ENCODE measurements at places on chromosomes 7 and 10.
A peak's percentile ranks its signal among the peaks of the same experiment; 100 is the strongest.

DNA sequence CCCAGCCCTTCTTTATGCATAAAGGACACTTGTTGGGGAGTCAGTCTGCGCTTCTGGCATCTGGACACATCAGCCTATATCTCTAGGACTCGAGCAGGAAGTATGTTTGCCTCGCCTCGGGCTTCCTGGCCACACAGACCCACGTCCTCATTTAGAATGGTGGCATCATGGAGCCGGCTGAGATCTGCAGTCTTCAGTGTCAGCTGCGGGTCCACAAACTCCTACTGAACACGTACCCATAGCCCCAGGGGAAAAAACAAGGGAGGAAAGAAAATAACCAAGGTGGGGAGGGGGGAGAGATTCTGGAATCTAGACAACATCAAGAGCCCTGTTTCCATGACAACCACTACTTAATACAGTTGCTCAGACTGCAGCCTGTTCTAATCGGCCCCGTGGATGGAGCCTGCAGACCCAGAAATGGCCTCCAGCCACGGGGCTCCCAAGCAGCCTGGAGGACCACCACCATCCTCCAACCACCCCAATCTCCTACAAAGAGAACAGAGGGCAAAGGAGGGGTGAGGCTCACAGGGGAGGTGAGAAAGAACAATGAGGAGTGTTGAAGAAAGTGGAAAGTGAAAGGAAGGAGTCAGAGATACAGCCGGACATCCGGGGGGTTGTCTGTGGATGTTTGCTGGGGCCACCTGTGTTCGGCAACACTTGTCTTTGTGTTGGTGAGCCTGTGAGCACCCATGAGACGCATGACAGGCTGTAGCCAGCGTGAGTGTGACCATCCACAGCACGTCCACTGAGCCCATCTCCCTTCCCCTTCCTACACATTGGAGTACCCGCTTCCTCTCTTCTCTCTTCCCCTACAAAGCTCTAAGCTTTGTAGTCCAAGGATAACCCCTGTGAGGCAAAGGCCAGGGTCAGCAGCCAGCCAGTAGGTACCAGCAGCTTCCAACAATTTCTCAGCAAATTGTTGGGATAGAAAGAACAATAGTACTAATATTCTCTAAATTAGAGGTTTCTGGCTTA is 141.0 kb downstream of the PLXNA4 start:
- DNase-seq = no peak

DNA sequence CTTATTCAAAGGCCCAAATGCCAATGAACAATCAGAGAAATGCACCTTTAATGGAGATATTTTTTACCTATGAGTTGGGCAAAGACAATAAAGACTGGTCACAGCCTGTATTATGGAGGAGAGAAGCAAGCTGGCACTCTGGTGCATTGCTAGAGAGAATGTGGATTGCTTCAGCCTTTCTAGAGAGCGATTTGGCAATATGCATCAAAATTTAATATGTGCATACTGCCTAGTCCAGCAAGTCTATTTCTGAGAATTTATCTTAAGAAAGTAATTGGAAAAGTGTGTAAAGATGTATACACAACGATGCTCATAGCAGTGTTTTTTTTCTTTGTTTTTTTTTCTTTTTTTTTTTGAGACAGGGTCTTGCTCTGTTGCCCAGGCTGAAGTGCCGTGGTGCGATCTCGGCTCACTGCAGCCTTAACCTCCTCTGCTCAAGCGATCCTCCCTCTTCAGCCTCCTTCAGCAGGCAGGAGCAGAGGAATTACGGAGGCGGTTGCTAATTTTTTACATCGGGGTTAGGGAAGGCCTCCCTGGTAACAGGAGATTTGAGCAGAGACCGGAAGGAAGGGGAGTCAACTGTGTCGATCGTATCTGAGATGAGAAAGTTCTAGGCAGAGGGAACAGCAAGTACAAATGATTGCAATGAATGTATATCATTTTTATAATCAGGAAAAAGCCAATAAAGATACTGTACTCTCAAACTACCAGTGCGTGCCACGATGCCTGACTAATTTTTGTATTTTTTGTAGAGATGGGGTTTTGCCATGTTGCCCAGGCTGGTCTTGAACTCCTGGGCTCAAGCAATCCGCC is 16.4 kb downstream of the KIAA1549 start:
- DNase-seq = no peak

DNA sequence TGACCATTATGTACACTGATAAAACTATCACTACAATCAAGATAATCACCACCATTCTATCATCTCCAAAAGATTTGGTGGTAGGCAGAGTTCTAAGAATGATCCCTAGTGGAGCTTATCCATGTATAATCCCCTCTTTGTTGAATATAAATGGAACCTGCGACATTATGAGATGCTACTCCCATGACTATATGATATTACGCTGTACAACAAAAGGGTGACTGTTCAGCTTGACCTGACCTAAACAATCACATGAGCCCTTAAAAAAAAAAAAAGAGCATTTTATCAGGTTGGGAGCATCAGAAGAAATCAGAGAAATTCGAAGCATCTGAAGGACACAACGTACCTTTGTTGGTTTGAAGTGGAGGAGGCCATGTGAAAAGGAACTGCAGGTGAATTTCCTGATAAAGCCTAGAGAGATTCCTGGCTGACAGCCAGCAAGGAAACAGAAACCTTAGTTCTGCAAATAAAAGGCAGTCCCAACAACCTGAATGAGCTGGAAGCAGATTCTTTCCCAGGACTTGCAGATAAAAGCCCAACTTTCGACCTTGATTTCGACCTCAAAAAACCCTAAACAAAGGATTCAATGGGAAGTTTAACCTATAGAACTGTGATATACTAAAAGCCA is 270.7 kb downstream of the ADRA2A start:
- no peak for DNase-seq

DNA sequence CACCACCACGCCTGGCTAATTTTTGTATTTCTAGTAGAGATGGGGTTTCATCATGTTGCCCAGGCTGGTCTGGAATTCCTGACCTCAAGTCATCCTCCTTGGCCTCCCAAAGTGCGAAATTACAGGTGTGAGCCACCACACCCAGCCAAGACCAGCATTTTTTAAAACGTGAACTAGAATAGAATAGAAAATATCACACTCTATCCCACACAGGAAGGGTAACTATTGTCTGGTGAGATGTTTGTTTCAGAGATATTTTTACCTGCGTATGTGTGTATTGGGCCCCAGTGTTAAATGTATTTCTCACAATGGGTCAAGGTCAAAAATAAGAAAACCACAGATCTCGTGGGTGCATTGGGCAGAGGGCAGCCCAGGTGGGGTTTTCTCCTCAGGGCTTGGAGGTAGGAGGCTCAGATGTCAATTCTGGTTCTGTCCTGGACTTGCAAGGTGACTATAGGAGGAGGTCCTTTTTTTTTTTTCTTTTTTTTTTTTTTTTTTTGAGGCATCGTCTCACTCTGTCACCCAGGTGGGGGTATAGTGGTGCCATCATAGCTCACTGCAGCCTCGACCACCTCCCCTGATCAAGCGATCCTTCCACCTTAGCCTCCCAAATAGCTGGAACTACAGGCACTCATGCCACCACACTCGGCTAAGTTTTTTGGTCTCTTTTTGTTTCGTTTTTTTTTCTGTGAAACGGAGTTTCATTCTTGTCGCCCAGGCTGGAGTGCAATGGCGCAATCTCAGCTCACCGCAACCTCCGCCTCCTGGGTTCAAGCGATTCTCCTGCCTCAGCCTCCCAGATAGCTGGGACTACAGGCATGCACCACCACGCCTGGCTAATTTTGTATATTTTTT is 19.0 kb downstream of the SH2B2 start:
- no peak for DNase-seq

DNA sequence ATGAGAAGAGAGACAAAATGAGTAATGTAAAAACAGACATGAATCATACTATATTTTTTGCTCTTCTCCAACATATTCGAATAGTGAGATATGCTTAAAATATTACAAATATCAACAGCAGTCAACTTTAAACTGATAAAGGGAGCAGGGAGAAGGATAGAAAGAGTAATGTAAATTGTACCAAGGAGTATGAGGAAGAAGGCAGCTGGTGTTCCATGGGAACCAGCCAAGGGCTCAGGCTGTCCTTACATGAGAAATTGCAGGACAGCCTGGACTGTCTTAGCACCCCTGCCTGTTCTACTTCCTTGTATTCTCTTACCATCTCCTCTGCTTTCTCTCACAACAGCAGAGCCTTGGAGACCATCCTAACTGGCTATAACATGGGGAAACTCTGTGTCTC is 128.7 kb downstream of the TSPAN12 start:
- DNase-seq = no peak

GRCh38 chr7:133202942-133203341 is 49.9 kb upstream of the EXOC4 start:
- no peak for DNase-seq

DNA sequence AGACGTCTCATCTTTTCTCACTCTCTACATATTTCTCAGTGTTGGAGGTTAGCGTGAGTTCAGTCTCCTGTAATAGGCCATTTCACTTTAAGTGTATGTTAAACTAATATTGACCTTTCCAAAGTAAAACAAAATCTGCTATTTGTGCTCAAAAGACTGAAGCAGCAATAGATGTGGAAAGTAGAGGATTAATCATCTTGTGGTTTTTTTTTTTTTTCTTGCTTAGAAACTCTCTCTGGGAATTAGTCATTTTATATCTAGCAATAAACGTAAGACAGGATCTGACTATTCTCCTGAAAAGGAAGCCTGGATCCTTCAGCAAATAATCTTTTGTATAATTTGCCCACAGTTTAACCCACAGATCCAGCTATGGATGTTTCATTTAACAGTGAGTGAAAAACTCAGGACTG is 81.7 kb downstream of the NRP1 start:
- no peak for DNase-seq

DNA sequence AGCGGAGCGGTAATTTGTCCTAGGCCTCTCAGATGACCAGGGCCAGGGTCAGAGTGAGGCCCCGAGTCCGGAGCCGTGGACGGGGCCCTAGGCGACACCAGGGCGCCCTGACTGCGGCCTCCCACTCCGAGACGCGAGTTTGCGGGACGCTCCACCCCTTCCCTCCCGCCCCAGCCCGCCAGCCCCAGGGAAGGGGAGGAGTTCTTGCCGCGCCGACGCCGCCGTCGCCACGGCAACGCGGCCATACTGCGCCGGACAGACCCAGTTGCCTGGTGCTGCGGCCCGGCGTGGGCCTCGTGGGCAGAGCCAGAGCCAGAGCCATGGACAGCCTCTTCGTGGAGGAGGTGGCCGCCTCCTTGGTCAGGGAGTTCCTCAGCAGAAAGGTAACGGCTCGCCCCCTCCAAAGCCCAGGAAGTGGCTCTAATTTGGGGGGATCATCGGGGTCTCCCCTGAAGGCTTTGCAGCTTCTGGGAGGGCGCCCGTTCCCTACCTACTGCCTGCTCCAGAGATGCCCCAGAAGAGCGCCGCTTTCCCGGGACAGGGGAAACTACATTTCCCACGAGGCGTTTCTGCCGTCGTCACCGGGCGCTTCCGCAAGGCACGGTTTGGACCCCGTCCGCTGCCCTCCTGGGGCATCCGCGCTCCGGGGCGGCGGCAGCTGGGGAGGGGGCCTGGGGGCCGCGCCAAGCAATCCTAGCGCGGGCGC is at the start of gene MINDY4:
TSS of gene MINDY4 (plus strand) at position 244 of the 706 bp plus-strand sequence. CDS start at position 321, 77 bp downstream.
- peak; percentile 29 for DNase-seq

- no peak for DNase-seq
Observed at GRCh38 chr7:111029574-111030251, 61.2 kb upstream of the LRRN3 start.

- DNase-seq = peak; percentile 49
Observed at GRCh38 chr7:48109848-48110663, 21.0 kb downstream of the UPP1 start.

DNA sequence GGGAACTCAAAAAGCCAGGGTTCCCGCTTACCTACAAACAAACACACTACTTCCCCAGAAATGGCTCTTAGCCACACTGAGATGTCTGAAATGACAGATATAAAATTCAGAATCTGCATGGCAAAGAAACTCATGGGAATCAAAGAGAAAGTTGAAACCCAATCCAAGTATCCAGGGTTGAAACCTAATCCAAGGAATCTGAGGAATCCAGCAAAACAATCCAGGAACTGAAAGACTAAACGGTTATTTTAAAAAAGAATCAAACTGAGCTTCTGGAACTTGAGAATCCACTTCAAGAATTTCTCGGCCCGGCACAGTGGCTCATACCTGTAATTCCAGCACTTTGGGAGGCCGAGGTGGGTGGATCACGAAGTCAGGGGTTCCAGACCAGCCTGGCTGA is 568.8 kb downstream of the POM121L12 start:
- no peak for DNase-seq

- no peak for DNase-seq
Observed at GRCh38 chr7:13839063-13839462, 150.4 kb downstream of the ETV1 start.

DNA sequence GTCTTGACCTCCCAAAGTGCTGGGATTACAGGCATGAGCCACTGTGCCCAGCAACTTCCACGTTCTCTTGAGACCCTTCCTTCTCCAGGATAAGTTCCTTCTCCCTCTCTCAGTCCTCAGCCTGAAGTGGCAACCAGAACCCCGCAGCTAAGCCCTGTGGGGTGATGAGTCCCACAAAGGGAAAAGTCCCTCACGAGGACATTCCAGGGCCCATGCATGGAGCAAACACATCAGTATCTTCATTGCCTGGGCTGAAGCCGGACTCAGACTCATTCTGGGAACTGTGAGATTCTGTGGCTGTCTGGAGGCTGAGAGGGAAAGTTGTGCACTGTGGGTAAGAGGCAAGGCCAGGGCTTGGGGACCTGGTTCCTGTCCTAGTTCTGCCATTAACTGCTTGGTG is 622.9 kb downstream of the GALNT17 start:
- no peak for DNase-seq

DNA sequence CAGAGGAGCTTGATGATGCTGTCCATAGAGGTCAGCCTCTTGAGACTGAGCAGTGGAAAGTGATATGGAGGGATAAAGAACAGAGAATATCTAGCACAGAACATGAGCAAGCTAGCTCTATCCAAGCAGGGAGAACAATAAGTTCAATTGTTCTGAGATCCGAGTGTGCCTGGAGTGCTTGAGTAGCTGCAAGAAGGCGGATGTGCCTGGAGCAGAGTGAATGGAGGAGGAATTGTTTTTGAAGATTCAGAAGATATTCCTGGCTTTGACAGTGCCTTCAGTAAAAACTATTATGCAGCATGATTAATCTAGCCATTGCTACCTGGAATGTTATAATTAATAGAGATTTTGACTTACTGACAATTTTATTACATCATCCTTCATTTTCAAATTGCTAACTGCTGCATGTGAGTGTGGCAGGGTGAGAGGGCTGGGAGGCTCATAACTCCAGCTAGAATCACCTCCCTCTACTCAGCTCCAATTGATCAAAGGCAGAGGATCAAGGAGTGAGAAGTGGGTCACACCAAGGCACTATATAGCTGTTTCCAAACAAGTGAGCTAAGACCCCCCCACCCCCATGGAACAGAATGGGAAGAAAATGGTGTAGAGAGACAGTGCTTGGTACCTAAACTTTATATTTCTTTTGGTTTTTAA is 302.8 kb downstream of the ADRA2A start:
- DNase-seq = no peak

- no peak for DNase-seq
Observed at GRCh38 chr10:50545846-50546245, 77.9 kb downstream of the SGMS1 start.

GRCh38 chr7:98470485-98471240 is 69.8 kb upstream of the BAIAP2L1 start:
- peak; percentile 19 for DNase-seq

- DNase-seq = no peak
Observed at GRCh38 chr10:98745645-98746044, 298.9 kb upstream of the HPS1 start.

Data from NCI-H1048 (cell line).